ENCODE measurements at places on chromosomes 3 and 15.

GRCh38 chr3:149177122-149177521 is 44.5 kb downstream of the CP start:
- DNase-seq = no peak

DNA sequence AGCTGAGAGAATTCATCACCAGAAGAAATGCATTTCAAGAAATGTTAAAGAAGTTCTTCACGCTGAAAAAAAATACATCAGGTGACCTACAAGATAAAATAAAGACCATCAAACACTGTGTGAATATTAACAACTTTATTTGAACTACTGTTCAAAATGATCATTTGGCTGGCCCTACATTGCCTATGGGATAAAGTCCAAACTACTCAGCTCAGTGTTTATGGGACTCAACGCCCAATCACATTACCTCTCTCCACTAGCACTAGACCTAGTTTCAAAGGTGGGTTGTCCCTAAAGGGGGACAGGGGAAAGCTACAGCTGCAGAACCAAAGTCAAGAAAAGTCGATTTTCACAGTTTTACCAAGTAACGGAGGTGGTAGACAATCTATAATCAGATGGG is 62.0 kb downstream of the DLG1 start:
- no peak for DNase-seq

GRCh38 chr3:175443682-175444081 is 584.5 kb downstream of the NAALADL2 start:
- no peak for DNase-seq

DNA sequence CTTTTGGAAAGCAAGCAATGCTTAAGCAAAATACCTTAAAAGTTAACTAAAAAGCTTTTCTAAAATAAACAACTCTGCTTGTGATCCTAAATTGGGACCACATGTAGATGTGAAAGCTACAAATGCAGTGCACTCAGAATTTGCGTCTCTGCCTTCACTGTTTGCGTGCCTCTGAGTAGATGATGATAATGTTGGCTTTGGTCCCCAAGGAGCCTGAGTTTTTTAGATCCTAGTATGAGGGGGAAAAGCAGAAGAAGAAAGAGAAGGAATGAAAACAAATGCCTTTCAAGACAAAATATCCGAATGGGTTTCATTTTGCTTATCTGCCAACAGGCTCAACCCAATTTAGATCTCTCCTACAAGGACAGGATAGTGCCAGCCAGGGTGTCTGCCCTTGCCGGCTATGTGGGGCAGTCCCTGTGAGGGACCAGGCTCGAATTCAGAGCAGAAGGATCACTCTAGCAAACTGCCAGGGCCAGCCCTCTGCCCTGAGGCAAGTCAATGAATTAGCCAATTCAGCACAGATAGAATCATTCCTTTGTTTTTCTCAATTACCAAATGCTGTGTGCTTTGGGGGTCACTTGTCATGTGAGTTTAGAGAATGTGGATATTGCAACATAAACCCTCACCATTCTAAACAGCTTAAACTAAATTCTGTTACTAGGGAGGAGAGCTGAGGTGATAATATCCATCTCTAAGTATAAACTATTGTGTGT is 28.5 kb downstream of the SCG5 start:
- DNase-seq = no peak

- no peak for DNase-seq
These were observed 338.4 kb downstream of the SATB1 start for GRCh38 chr3:18086760-18087159.
